Panc1 (cell line): ENCODE measurements at places on chromosomes 16 and 17.

DNA sequence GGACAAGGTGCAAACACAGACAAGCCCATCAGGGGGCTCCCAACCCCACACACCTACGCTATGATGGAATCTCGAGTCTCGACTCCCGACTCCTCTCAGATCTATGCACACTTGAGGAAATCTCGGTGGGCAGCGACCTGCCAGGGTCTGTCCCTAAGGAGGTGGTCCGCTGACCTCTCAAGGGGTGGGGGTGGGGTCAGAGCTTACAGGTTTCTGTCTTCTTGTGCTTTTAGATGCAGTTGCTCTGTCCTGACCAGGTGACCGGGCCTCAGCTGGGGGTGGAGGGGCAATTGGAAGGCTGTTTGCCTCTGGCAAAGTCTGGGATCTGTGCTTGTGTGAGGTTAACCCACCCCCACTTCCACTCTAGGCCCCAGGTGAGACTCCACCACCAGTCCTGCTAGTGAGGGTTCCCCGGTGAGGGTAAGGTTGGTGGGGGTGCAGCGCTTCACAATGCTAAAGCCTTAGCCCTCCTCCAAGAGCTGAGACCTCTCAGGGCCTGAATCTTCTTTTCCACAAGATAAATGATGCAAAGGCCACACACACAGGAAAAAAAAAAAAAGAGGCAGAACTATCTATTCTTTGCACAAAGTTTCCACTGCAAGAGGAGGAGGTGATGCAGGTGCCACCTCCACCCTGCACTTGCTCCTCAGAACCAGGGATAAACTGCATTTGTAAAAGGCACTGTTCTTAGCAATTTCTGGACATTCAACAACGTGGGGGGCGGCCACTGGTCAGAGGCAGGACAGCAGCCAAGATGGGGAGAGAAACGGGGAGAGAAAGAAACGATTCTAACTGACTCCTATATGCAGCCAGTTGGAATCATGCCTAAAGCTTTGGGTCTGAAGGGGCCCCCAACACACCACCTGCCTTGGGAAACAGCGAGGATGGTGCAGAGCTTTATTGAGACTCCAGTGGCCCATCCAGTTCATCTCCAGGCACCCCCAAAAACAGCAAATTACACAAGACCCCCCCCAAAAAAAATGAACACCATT, 4.1 kb downstream of the CISD3 start:
- no peak for DNase-seq

GRCh38 chr17:62064029-62064790, 868 bp downstream of the MED13 start:
- DNase-seq, result no peak

GRCh38 chr17:42233994-42234393, 39.7 kb upstream of the GHDC start:
- no peak for DNase-seq

DNA sequence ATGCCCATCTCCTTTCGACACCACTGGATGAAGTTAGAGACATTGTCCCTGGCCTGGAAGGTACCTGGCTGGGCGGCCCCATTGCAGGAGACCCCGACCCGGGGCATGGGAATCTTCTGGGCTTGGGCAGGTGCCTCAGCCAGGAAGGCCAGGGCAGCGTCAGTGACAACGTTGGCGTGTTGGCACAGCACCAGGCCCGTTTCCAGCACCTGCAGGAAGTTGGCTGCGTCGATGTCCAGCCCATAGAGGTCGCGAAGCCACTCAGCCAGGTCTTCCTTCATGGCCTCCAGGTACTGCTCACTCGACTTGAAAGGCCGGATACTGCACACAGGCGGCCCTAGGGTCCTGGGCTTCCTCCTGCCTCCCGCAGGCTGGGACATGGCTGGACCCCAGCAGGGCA, 568 bp downstream of the GAS2L2 start:
- no peak for DNase-seq

DNA sequence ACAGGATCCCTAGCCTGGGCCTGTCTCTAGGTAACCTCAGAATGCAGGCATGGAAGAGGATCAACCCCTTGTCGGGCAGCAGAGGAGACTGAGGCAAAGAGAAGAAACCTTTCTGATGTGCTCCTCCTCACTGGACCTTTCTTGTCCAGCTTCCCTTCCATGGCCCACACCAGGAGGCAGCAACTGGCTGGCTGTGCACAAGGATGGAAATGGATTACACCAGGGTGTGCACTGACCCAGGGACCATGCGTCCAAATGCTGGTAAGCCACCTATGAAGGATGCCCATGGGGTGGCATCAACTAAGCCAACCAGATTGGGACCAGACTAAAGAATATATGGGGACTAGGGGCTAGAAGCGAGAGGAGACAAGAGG, 83.0 kb downstream of the N4BP1 start:
- DNase-seq, result no peak

DNA sequence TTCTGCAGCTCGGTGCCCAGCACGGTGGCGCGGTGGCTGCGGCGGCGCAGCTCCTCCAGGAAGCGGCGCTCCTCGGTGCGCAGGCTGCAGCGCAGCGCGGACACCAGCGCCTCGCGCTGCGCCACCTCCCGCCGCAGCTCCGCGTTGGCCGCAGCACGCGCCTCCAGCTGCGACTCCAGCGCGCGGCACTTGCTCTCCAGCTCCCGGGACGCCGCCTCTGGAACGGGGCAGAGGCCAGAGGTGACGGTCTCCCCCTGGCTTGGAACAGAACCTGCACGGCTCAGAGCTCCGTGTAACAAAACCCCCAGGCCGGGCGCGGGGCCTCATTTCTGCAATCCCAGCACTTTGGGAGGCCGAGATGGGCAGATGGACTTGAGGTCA, 13.2 kb upstream of the CLUH start:
- no peak for DNase-seq

GRCh38 chr17:73168667-73169066, 3.9 kb downstream of the SSTR2 start:
- DNase-seq, result no peak

- DNase-seq, result no peak
Observed at GRCh38 chr17:41496803-41497484, 7.2 kb upstream of the KRT36 start.

- DNase-seq, result no peak
Observed at GRCh38 chr16:80171199-80171598, 369.6 kb upstream of the DYNLRB2 start.

GRCh38 chr16:66856801-66857200, 12.6 kb downstream of the CA7 start:
- DNase-seq, result no peak

- DNase-seq, result no peak
Observed at GRCh38 chr16:73549984-73550631, 502.2 kb upstream of the ZFHX3 start.

- DNase-seq, result no peak
Observed at GRCh38 chr17:28367641-28368305, 2.3 kb downstream of the VTN start.

GRCh38 chr16:23682181-23682580, 3.5 kb downstream of the PLK1 start:
- no peak for DNase-seq

GRCh38 chr16:62927122-62927521, 890.9 kb upstream of the CDH8 start:
- no peak for DNase-seq

DNA sequence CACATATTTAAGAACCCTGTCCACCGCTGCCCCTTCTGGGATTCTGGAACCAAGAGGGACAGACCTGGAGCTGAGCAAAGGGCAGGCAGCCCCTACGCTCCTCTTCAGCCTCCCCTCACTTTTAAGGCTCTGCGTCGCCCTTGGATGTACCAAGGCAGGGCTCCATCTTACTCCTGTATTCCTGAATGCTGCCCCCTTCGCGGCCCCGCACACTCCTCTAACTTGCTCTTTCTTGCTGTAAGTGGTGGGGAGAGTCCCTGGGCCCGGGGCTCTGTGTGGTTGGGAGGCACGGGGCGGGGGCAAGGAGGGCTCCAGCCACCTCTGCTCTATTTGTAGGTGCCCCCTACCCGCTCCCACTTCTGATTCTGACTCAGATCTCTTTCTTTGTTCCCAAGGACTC, 1.2 kb downstream of the TNS4 start:
- no peak for DNase-seq

DNA sequence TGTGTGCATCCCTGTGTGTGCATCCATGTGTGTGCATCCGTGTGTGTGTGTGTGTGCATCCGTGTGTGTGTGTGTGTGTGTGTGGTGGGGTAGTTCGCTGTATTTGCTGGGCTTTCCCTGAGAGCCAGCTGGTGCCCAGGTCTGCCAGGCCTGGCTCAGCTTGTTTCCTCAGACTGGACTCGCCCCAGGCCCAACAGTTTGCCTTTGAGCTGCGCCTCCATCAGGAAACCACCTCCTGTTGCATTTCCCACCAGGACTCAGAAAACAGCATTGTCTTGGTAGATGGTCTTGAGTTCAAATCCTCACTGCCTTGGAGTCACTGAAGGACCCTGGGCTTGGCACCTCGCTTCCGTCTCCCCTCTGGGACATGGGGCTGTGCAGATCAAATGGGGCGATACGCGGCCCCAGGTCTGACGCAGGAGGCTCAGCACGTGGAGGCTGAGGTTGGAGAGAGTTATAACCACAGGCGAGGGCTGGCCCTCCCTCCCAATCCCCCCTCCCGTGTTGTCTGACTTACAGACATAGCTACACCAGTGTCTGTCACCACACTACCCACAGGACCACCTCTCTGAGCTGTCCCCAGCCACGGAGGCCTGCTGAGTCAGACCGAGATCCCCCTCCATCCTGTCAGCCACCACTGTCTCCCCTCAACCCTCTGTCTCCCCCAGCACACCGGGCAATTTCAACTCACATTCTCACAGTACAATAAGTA, 4.7 kb downstream of the ITGAE start:
- no peak for DNase-seq
